Endodermal cell (in vitro differentiated cells): ENCODE measurements at places on chromosomes 5 and 9. TPM values are rescaled to one million over a fixed set of nuclear protein-coding genes. Genes with fewer than 3 reads are reported as not detected.

- H3K36me3 ChIP-seq: no peaks in the 10 kb centered on the region
- DNase-seq: peak; percentile 88
- H3K27me3 ChIP-seq: no peaks in the 10 kb centered on the region
- H3K4me3 ChIP-seq: peak overlapping the region; percentile 28
- H3K4me1 ChIP-seq: no peaks in the 10 kb centered on the region
Observed at GRCh38 chr5:142063878-142064331, 44.7 kb upstream of the NDFIP1 start.

Gene PCDHB5
- 42.8 and 43.5 TPM in 2 replicates for total RNA-seq

DNA sequence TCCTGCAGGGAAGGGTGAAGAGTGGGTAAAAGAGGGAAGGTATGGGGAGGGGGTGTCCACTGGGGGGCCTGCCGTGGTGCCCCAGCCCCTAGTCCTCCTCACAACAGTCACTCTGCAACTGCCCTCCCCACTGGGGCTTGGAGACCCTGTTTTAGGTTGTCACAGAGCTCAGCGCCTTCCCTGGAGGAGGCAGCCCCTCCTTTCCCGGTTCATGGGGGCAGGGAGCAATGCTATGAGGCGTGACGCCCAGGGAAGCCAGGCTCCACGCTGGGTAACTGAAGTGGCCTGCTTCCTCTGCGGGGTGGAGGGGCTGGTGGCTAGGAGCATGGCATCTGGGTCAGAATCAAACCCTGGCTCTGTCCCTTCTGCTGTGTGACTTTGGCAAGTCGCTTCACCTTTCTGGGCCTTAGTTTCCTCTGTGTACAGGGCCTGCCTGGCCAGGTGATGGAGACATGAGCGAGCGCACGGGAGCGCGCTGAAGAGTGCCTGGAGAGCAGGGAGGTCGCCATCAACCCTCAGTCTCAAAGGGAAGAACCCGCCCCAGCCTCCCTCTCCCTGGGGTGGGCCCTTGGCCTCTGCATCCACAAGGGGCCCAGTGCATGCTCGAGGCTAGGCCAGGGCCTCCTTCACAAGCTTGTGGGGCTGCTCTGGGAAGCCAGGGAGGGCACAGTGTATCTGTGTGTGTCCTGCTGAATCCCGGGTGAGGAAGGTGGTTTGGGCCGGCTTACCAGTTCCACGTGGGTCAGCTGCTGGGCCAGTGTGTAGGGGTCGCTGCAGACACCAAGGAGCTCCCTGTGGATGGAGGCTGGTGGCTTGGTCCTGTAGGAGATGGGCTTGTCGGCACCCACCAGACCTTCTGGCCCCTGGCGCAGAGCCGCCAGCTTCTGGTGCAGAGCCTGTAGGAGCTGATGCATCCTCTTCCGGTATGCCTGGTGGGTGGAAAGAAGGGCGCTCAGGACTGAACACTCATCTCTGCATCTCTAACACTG lies 56.4 kb upstream of the RNF130 start:
- peak; percentile 57 for DNase-seq
- no peak overlapping the region for H3K4me3 ChIP-seq
- peaks cover 5% of the 10 kb centered on the region for H3K27me3 ChIP-seq
- no peaks in the 10 kb centered on the region for H3K36me3 ChIP-seq
- H3K27ac ChIP-seq: no peak overlapping the region

DNA sequence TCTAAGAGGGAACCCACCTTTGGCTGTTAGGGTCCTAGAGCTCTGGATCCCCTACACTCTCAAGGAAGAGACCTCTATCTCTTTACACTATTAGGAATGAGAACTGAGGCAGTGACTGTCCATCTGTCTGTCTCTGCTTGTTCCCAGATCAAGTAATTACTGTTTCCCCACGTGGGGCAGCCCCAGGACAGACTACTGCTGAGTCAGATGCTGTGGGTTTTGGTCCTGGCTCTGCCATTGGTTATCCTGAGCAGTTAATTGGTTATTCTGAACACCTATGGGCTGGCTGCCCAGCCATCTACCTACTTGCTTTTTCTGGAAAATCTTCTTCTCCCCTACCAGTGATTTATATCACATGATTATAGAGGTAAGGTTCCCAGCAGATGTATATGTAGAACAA lies 33.3 kb downstream of the FBXO10 start:
- DNase-seq: no peak
- peaks cover 60% of the 10 kb centered on the region for H3K36me3 ChIP-seq
- no peaks in the 10 kb centered on the region for H3K27me3 ChIP-seq
- H3K4me3 ChIP-seq: no peak overlapping the region
